Activated CD4-positive, alpha-beta T cell treated with anti-CD3 and anti-CD28 coated beads, Interleukin-2, amount 50 U/mL, for 16 hours (primary cell): ENCODE measurements at places on chromosomes 3 and 15.
A peak's percentile ranks its signal among the peaks of the same experiment; 100 is the strongest.

- DNase-seq = no peak
Observed at GRCh38 chr3:30795176-30795575, 99.3 kb downstream of the GADL1 start.

DNA sequence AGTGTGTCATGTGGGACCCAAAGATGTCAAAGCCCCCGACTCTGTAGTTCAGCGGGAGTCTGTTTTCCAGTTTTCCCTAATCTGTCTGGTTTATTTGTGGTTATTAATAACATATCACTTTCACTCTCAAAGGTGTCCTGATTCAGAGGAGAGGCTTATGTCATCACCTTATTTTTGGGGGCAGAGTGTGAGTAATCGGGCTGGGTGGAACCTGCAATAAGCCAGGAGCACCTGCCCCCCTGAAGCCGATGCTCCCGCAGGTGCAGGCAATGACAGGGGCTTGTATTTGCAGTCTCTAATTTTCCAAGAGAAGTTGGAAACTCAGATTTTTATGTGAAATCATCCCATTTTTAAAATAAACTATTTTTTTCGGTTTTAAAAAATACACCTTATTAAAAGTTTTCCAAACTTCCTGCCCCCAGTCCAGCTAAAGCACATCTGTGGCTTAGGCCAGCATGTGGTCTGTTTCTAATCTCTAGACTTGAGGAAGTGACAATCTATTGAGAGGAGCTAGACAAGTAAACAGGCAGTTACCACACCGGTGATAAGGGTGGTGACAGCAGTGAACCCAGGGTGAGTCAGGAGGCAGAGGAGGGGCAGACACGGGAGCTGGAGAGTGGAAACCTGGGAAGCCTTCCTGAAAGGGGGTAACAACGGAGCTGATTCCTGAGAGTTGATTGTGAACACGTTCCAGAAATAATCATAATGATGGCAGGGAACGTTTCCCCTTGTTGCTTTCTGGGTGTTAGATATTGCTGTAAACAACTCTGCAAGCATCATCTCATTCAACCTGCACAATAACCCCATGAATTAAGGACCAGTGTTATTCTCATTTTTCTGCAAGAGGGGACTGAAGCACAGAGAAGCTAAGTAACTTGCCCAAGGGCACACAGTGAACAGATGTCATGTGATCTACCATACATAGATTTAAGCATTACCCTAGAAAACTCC, 37.2 kb downstream of the BHLHE40 start:
- peak; percentile 70 for DNase-seq

DNA sequence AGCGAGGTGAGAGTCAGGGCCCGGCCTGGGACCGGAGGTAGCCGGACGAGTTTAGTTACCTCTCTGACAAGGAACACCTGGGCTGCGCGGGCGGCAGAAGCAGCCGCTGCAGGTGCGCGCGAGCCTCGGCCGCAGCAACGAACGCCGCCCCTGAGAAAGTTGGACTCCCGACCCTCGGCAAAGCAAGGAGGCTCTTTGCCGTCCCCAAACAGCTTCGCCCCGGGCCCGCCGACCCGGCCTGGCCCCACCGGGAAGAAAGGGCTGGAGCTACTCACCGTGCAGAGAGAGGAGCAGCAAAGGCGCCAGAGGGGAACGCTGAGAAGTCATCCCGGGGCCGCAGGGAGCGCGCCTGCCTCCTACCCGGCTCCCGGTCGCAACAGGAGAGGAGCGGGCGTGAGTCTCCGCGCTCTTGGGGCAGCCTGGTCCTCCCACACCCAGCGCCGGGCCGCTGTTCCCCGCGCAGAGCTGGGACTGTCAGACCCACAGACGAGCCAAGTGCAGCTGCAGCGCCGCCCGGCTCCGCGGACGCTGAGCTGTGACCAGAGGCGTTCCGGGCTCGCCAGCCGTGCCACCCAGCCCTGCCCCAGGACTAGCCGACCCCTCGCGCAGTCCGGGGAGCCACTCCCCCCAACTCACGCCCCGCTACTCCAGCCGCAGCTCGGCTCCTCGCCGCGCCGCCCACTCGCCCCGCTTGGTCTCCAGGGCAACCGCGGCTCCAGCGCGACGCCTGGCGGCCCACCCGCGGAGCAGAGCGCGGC, at the start of gene IGSF11:
TSS of gene IGSF11 (minus strand) at position 591 of the 758 bp plus-strand sequence. CDS start at position 327, 264 bp downstream.
- DNase-seq = peak; percentile 58

DNA sequence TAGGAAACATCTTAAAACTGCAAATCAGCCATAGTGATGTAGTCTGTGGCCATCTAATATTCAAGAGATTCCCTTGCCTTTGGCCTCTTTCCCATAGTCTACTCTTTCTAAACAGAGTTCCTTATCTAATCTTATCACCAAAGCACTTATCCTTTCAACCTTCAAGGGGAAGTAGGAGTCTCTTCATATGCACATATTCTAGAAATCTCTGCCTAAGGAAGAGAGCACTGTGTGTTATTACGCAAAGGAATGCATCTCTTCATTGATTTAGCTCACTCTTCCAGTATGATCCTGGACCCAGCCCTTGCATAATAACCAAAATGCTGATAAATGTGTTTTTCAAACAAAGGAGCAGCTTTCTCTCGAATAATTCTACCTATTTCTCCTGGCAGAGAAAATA, 253.7 kb upstream of the TPRG1 start:
- DNase-seq = no peak

DNA sequence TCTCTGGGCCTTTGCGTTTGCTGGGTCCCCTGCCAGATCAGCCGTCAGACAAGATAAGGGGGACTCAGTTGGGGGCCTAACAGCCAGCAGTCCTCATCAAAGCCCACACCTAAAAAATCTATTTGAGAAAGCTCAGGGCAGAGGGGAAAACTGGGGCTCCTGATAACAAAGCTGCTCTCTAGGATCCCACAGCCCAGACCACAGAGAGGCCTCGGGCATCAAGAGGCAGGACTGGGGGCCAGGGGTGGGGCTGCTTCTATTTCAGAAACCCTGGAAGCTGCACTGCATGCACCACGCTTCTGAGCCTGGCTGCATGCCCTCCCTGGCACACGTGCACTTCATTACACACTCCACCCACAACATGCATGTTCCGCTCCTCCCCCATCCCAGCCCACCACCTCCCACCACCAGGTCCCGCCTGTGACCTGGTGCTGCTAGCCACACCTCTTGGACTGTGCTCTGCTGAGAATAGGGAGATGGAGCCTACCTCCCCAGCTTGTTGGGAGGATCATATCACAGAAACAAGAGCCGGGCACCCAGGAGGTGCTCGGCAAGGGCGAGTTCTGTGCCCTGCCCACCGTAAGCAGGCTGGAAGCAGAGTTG, 26.6 kb downstream of the FBLN2 start:
- no peak for DNase-seq

DNA sequence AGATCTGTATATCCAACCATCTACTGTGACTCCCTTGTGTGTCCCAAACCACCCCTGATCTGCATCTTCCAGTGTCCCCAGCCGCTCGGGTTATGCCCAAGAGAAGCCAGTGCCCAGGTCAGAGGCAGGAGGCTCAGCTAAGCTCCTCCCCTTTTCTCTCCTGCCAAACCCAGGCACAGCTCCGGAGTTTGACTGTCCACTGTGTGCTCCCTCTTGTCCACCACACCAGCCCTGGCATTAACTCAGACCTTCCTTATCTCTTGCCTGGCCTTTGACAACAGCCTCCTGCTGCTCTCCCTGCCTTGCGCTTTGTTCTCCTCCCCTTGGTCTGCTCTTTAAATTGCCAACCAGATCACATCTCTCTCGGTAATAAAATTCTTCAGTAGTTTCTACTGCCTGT, 39.3 kb downstream of the DGKG start:
- no peak for DNase-seq

GRCh38 chr3:10457560-10457959, 47.8 kb downstream of the ATP2B2 start:
- DNase-seq = no peak

- no peak for DNase-seq
Observed at GRCh38 chr15:101526442-101526841, 36.9 kb upstream of the PCSK6 start.

DNA sequence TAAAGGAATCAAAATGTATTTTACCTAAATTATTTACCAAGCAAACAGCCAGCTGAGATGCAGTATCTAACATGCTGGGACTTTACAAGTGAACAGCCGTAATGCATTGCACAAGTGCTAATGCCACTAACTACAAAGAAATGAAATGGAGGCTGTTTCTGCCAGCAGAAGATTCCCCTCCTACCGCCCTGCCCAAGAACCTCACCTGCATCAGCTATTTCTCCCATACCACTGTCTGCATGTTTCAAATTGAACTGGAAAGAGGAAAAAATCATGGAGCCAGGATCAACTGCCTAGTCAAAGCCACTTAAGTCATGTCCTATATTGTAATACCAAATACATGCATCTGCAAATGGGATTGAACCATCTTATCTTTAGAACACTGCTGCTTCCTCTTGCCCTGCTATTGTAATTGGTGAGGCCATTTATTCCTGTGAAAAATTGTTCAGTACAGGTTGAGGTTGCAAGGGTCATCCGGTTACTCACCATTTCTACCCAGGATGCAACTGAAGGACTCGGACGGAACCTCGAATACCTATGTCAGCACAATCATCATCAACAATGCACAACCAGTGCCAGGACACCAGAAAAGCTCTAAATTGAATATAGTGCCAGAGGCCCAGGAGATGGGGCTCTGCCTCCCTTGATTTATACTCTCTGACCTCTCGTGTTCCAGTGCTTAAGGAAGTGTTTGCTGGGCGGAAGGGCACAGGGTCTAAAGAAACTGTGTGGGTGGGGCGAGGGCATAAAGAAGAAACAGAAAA, 27.5 kb downstream of the ANXA2 start:
- DNase-seq = no peak

DNA sequence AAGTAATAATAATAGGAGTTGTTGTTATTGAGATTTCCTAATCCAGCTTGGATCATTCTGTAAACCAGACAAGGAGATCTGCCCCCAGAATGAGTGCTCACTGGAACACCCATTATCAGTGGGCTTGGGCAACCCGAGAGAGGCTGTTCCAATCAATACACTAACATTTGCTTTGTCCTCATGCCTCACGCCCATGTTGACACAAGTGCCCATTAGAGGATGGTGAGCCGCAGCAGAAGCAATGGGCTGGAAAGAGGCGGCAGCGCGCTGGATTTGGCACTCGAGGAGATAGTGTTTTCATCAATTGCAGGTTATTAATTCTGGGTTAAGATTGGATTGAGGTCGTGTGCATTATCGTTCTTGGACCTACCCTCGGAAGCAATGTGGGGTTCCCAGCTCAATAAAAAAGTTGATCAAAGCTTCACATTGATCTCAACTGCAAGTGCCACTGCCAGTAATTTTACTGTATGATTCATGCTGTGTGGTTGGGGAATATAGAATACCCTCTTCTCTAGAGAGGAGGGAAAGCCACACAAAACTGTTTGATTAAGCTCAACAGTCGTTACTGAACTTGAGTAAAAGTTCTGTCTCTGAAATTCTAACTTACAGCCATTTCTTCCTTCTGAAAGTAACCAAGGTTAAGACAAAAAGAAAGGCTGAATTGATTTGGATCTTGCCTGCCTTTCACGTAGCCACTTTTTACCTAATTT, 15.7 kb downstream of the LYZL4 start:
- no peak for DNase-seq

GRCh38 chr3:49716169-49716568, 3.3 kb downstream of the AMIGO3 start:
- no peak for DNase-seq

DNA sequence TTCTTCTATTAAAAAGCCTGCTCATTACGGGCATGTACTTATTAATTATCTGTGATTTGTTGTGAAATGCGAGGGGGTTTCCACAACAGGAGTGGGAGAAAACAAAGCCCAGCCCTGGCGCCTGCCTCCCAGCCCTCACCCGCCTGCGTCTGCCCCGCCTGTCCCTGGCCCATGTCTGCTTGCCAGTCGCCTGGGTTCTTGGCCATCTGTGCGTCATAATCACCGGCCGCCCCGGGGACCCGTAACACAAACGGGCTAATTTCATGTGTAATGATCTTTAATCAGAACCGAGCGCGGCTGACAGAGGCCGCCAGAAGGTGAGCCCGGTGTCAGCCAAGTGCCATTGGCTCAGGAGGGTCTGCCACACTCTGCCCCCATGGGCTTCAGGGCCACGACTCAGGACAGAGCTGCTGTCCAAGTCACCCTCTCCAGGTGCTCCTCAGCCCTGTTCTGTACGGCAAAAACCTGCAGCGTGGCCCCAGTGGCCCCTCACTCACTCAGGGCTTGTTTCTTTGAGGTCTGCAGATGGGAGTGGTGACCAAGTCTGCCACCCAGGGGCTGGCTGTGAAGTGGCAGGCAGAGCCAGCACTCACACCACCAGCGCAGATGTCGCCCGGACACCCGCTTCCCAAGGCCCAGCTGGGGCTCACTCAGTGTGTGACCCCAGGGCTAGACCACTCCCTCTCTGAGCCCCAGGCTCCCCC, 28.8 kb upstream of the TMEM115 start:
- no peak for DNase-seq

- no peak for DNase-seq
Observed at GRCh38 chr3:196412704-196413103, 19.5 kb downstream of the UBXN7 start.

- no peak for DNase-seq
Observed at GRCh38 chr3:77780278-77780996, 740.5 kb downstream of the ROBO2 start.

DNA sequence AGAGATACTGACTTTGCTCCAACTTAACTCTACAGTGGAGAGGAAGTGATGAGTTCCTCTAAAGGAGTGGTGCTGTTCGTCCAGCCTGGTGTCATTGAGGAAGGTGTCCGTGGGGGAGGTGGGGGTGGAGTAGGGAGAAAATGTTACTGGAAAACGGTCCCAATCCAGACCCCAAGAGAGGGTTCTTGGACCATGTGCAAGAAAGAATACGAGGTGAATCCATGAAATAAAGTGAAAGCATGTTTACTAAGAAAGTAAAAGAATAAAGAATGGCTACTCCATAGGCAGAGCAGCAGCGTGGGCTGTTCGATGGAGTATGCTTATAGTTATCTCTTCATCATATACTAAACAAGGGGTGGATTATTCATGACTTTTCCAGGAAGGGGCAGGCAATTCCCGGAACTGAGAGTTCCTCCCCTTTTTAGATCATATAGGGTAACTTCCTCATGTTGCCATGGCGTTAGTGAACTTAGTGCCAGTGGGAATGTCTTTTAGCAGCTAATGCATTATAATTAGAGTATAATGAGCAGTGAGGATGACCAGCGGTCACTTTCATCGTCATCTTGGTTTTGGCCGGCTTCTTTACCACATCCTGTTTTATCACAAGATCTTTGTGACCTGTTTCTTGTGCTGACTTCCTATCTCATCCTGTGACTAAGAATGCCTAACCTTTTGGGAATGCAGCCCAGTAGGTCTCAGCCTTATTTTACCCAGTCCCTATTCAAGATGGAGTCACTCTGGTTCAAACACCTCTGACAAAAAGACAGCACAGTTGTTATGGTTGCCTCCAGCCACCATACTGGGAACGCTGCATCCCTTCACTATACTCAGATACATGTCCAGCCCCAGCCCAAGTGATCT, 38.6 kb downstream of the CLEC3B start:
- peak; percentile 71 for DNase-seq

- DNase-seq = no peak
Observed at GRCh38 chr3:42693530-42693930, 8.2 kb downstream of the KLHL40 start.

GRCh38 chr15:66653398-66653797, 48.6 kb upstream of the SMAD6 start:
- no peak for DNase-seq
